ENCODE measurements at places on chromosomes 2 and 18. TPM values are rescaled to one million over a fixed set of nuclear protein-coding genes. Genes with fewer than 3 reads are reported as not detected.

- peak overlapping the region; percentile 22 for H3K4me3 ChIP-seq
- H3K27ac ChIP-seq = no peak overlapping the region
- H3K36me3 ChIP-seq = no peaks in the 10 kb centered on the region
- no peak for DNase-seq
- H3K27me3 ChIP-seq = 0 out of 2 replicates have a peak, but pooled peaks cover 3% of the 10 kb centered on the region
These were observed 248 bp downstream of the HAAO start for GRCh38 chr2:42792087-42792582.

GRCh38 chr2:46776687-46777327 lies 138.8 kb downstream of the MCFD2 start:
- DNase-seq = peak; percentile 70
- H3K27ac ChIP-seq = no peak overlapping the region
- no peak overlapping the region for H3K4me3 ChIP-seq
- no peaks in the 10 kb centered on the region for H3K36me3 ChIP-seq
- H3K4me1 ChIP-seq = peaks cover 25% of the 10 kb centered on the region

- H3K27me3 ChIP-seq = no peaks in the 10 kb centered on the region
- no peaks in the 10 kb centered on the region for H3K4me1 ChIP-seq
- H3K27ac ChIP-seq = no peak overlapping the region
These were observed 16.9 kb downstream of the HNMT start for GRCh38 chr2:137981112-137981656.

DNA sequence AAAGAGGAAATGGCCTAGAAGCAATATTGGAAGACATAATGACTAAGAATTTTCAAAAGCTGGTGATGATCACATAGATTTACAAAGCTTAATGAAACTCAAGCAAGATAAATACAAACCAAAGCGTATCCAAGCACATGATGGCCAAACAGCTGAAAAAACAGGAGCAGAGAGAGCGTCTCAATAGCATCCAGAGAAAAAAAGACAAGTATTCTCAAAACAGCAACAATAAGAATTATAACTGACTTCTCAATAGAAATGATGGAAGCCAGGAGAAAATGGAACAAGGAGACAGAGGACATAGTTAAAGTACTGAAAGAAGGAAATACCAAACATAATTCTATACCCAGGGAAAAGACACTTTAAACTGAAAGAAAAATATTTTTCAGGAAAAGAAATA lies 437.2 kb upstream of the TNP1 start:
- no peaks in the 10 kb centered on the region for H3K27me3 ChIP-seq
- H3K36me3 ChIP-seq = peaks cover 5% of the 10 kb centered on the region
- peaks cover 16% of the 10 kb centered on the region for H3K4me1 ChIP-seq
- H3K4me3 ChIP-seq = no peak overlapping the region
- no peak for DNase-seq
- no peak overlapping the region for H3K27ac ChIP-seq

DNA sequence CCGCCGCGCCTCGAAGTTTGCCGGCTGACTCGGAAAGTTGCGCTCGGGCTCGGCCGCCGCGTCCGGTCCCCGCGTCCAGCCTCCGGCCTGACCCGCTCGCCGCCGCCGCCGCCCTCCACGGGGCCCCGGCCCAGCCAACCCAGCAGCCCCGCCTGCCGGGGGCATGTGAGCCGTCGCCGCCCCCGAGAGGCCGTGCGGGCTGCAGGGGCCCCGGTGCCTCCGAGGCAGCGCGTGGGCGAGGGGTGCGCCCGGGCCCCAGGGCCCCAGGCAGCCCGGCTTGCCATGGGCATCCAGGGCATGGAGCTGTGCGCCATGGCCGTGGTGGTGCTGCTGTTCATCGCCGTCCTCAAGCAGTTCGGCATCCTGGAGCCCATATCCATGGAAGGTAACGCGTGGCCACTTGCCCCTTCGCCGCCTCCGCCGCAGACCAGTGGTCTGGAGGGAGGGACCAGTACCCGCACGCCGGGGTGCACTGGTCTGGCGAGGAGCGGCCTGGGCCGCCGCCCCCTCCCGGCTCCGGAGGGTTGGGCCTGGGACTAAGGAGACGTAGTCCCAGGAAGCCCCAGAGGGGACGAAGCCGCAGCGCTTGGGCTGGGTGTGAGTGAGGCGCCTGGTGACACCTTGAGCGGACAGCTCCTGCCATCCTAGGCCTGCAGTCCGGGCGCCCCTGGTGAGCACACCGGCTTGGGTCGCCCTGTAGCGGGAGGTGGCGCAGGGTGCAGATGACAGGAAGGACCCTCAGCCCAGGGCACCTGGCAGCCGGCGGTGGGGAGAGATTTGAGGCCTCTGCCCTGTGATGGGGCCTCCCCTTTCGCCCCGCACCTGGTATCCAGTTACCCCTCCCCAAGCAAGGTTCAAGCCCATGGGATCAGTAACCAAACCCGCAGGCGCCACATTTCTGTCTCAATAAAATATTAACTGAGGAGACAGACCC lies 49.9 kb downstream of the KCNIP3 start:
- peaks cover 16% of the 10 kb centered on the region for H3K4me1 ChIP-seq
- H3K27me3 ChIP-seq = peaks cover 29% of the 10 kb centered on the region
- H3K4me3 ChIP-seq = peak overlapping the region; percentile 39
- no peaks in the 10 kb centered on the region for H3K36me3 ChIP-seq

GRCh38 chr2:148305476-148305875 lies 284.6 kb downstream of the MBD5 start:
- no peak overlapping the region for H3K4me3 ChIP-seq
- no peak for DNase-seq
- H3K27me3 ChIP-seq = no peaks in the 10 kb centered on the region
- no peaks in the 10 kb centered on the region for H3K4me1 ChIP-seq
- no peak overlapping the region for H3K27ac ChIP-seq

GRCh38 chr2:233439191-233439590 lies 84.9 kb downstream of the DGKD start:
- peaks cover 74% of the 10 kb centered on the region for H3K36me3 ChIP-seq
- DNase-seq = no peak
- no peak overlapping the region for H3K4me3 ChIP-seq
- H3K27ac ChIP-seq = no peak overlapping the region
- H3K4me1 ChIP-seq = no peaks in the 10 kb centered on the region

The TRIM43 gene
- not detected for total RNA-seq

The ITGB6 gene
- not detected for total RNA-seq

- H3K27ac ChIP-seq = no peak overlapping the region
- DNase-seq = no peak
- no peak overlapping the region for H3K4me3 ChIP-seq
- H3K27me3 ChIP-seq = no peaks in the 10 kb centered on the region
These were observed 77.2 kb downstream of the RTTN start for GRCh38 chr18:70128271-70128670.

- H3K27me3 ChIP-seq = no peaks in the 10 kb centered on the region
- no peak for DNase-seq
- no peaks in the 10 kb centered on the region for H3K4me1 ChIP-seq
- H3K27ac ChIP-seq = no peak overlapping the region
These were observed 12.7 kb downstream of the FAM110C start for GRCh38 chr2:33620-34019.

- H3K4me3 ChIP-seq = no peak overlapping the region
- DNase-seq = no peak
These were observed 332.4 kb downstream of the IRS1 start for GRCh38 chr2:226467221-226467620.

The MAPK4 gene
- total RNA-seq = not detected

The COX5B gene
- 275 TPM for total RNA-seq

All from SJSA1 (cell line).